ENCODE measurements at places on chromosomes 3 and 15.

- DNase-seq: no peak
Measured at GRCh38 chr3:57206423-57206822, 6.6 kb upstream of the HESX1 start.

- peak; percentile 70 for DNase-seq
Measured at GRCh38 chr3:159260049-159260662, 458.3 kb downstream of the MFSD1 start.

GRCh38 chr3:163776743-163777142, 1301.6 kb downstream of the SI start:
- DNase-seq: no peak

- no peak for DNase-seq
Measured at GRCh38 chr3:197782230-197782629, 8.8 kb upstream of the LRCH3 start.

DNA sequence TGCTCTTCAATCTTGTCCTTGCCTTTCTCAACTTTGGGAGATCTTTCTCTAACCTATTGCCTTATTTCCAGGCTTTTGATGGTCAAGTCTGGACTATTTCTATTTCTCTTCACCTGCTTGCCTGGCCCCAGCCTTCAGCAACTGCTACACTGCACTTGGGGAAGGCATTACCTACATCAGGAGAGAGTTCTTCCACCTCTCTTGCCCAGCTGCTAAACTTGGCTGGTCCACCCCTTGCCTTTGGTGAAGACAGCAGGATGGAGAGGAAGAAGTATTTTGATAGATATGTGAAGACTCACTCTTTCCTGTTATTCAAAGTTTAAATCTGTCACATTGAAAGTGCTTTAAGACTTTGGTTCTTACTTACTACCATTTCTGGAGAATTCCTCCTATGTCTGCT, 574.8 kb downstream of the ZPLD1 start:
- no peak for DNase-seq

- DNase-seq: no peak
Measured at GRCh38 chr3:61520966-61521628, 40.3 kb upstream of the PTPRG start.

DNA sequence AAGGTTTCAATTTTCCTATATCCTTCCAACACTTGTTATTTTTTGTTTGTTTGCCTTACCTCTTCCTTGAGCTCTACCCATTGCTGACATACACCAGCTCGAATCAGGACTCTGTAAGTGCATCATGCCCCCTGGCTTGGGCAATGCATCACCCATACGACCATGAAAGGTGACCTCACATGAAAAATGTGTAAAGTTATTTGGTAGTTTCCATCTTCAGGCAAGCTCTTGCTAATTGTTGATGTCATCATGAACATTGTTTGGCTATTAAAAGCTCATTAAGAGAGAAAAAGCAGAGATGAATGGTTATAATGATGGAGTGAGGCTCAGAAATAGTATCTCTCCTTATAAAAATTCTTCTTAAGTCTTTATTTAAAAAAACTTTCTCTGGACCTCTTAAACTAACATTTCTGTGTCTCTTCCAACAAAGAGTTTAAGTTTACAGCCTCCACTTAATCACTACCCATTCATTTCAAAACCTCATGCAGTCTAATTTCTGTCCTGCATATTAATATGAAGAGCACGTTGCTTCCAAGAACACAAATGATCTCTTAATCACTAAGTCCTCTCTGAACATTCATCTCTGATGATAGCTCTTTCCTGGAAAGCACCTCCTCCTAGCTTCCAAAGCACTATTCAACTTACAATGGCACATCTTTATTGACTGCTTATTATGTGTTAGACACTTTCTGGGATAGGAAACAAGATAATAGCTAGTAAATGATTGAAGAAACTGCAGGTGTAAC, 236.3 kb downstream of the NFKBIZ start:
- no peak for DNase-seq

GRCh38 chr15:90812171-90812957, 56.0 kb upstream of the FURIN start:
- no peak for DNase-seq

DNA sequence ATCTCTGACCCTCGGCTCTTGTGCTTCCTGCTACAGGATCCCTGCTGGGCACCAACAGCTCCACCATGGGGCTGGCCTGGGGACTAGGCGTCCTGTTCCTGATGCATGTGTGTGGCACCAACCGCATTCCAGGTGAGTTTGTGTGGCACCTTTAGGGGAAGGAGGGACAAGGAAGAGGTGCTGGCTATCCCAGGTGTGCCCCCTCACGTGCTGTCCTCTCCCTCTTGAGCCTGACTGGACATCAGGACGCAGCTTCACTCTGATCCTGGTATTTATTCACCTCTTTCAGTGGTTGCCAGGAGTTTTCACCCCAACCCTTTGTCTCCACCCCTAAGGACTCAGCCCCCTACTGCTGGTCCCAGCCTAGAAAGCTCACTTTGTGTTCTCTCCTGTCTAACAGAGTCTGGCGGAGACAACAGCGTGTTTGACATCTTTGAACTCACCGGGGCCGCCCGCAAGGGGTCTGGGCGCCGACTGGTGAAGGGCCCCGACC, 960 bp downstream of the THBS1 start:
- DNase-seq: peak; percentile 75

All from LoVo (cell line).